ENCODE measurements at places on chromosomes 3 and 15.

DNA sequence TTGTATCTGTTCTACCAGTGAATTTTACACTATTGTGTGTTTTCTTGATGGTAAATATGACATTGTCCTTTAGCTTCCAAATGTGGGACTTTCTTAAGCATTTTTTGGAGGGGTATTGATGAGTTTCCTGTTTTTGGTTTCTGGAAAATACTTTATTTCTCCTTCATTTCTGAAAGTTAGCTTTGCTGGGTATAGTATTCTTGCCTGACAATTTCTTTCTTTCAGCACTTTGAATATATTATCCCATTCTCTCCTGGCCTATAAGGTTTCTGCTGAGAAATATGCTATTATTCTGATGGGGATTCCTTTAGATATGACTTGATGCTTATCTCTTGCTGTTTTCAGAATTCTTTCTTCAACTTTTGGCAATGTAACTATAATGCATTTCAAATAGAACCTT, 15.4 kb upstream of the ATP2C1 start:
- DNase-seq, result no peak

DNA sequence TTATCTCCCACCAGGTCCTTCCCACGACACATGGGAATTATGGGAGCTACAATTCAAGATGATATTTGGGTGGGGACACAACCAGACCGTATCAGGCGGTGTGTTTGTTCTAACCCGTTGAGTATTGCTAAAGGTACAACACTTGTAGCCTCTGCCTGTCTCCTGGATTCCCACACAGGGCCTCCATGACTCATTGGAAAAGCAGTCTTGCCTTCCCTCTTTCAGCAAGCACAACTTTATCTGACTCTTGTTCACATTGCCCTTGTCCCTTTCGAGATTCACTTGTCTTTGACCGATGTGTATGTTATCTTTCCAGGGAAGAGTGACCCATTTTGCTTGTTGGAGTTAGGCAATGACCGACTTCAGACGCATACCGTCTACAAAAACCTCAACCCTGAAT, 152.3 kb downstream of the MCTP2 start:
- DNase-seq, result no peak

- no peak for DNase-seq
Observed at GRCh38 chr15:34078900-34079299, 22.8 kb downstream of the EMC7 start.

- no peak for DNase-seq
Observed at GRCh38 chr15:44706946-44707636, 4.0 kb downstream of the PATL2 start.

GRCh38 chr15:40743921-40744814, 10.9 kb downstream of the RMDN3 start:
- peak; percentile 99 for DNase-seq

GRCh38 chr3:141239511-141240281, 8.1 kb downstream of the PXYLP1 start:
- DNase-seq, result no peak

All from inflammatory macrophage treated with lipopolysaccharide for 4 hours (primary cell).